ENCODE measurements at places on chromosomes 13 and 19. TPM values are rescaled to one million over a fixed set of nuclear protein-coding genes. Genes with fewer than 3 reads are reported as not detected.

Gene DCT
- not detected for total RNA-seq

DNA sequence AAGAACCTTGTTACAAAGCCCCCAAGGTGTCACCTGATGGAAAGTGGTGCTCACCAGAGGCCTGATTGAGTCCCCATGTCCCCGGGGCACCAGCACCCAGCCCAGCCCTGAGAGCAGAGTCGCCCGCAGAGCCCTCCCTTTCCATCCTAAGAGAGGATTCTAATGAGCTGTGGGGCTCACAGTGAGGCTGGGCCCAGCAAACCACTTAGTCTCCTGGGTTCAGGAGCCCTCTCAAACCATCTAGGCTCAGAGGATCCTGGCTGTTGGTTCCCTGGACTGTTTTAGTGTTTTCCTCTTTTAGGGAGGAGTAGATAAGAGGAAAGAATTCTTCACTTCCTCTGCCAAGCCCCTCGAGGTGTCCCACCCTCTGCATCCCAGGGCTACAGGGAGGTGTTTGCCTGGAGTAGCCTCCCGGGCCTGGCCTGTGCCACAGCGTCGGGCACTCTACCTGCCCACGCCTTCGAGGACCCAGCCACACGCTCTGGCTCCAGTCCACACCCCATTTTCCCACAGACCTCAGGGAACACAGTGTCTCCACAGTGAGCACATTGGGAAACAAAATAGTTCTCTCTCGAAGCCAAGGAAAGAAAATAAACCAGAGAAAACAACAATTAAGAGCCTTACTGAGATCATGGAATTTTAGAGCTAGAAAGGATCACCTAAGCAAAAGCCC is 34.4 kb downstream of the DHRS12 start:
- H3K36me3 ChIP-seq, result no peaks in the 10 kb centered on the region
- no peak for DNase-seq
- no peaks in the 10 kb centered on the region for H3K27me3 ChIP-seq

DNA sequence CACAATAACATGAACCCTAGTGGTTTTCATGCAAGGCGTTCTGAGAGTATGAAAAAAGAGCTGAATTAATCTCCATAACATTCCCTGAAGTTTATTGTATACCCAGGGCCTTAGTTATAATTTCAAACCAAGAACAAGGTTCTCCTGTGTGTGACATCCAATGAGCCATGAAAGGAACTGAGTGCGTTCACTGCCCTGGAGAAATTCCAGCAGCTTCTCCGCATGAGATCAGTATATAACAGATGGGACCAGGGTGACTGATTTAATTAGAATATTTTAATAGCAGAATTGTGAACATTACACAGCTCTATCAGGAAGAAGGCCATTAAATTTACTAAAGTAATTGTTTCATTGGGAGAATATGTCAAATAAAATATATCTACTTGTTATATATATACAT is 1190.5 kb upstream of the SLC10A2 start:
- H3K27me3 ChIP-seq, result no peaks in the 10 kb centered on the region
- DNase-seq, result no peak
- no peaks in the 10 kb centered on the region for H3K4me1 ChIP-seq

Gene ZNF93
- total RNA-seq, result 3.0 TPM

Gene VAV1
- 7.6 TPM for total RNA-seq

- no peak overlapping the region for H3K27ac ChIP-seq
- H3K4me1 ChIP-seq, result peaks cover 4% of the 10 kb centered on the region
- H3K4me3 ChIP-seq, result peak overlapping the region; percentile 82
- H3K36me3 ChIP-seq, result no peaks in the 10 kb centered on the region
- no peaks in the 10 kb centered on the region for H3K27me3 ChIP-seq
Observed at GRCh38 chr13:80336370-80336769, 4.6 kb downstream of the SPRY2 start.

Gene ERCC1
- 224 TPM for total RNA-seq

DNA sequence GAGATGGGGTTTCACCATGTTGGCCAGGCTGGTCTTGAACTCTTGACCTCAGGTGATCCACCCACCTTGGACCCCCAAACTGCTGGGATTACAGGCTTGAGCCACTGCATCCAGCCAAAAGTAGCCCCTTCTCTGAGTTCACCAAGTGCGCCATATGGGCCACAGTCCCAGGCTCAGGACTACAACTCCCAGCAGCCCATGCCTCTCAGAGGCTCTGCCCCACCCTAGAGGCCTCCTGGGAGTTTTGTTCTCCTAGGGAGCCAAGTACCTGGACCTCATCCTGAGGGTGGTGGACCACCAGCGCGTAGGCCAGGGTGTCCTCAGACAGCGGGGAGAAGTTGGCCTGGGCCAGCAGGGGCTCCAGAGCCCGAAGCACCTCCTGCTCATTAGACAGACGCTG is 18.8 kb downstream of the TMEM143 start:
- no peak overlapping the region for H3K4me3 ChIP-seq
- no peaks in the 10 kb centered on the region for H3K27me3 ChIP-seq
- no peak for DNase-seq
- no peaks in the 10 kb centered on the region for H3K36me3 ChIP-seq
- H3K4me1 ChIP-seq, result no peaks in the 10 kb centered on the region

GRCh38 chr13:26980099-26981031 is 191.2 kb downstream of the USP12 start:
- peaks cover 25% of the 10 kb centered on the region for H3K4me1 ChIP-seq
- H3K27me3 ChIP-seq, result no peaks in the 10 kb centered on the region
- DNase-seq, result no peak
- H3K36me3 ChIP-seq, result no peaks in the 10 kb centered on the region
- no peak overlapping the region for H3K27ac ChIP-seq

DNA sequence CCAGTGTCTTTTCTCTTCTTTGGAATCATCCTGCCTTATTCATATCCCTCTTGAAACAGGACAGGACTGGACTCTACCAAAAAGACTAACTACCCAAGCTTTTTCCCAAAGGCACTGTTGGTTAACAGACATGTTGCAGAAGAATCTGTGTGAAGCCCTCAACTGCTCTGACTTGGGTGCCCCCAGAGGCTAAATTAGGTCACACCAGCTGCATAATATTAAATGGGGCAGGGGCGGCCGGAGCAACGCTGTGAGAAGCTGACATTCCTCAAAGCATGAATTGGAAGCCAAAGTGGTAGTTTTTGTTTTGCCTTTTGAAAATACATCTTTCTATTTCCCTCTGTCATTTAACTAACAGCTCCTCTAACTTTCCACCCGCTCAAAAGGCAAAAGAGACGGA is 185.9 kb downstream of the LHFPL6 start:
- H3K4me3 ChIP-seq, result peak overlapping the region; percentile 66
- no peaks in the 10 kb centered on the region for H3K36me3 ChIP-seq
- H3K27me3 ChIP-seq, result no peaks in the 10 kb centered on the region

DNA sequence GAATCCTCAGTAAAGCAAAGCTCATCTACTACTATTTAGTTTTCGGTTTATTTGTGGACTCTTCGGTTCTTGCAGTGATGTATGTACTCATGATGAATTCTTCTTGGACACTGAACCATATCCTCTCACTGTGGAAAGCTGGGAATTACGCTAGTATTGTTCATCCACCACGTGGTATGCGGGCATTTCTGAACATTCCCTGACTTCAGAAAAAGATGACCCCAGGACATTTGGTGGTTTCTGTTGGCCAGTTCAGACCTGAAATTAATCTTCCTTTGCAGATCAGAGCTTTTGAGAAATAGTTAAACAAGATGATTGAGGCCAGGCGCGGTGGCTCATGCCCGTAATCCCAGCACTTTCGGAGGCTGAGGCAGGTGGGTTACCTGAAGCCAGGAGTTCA is 25.3 kb upstream of the FBN3 start:
- H3K27ac ChIP-seq, result no peak overlapping the region
- no peak overlapping the region for H3K4me3 ChIP-seq
- H3K4me1 ChIP-seq, result no peaks in the 10 kb centered on the region

Gene FAM83E
- total RNA-seq, result not detected

- no peak overlapping the region for H3K27ac ChIP-seq
- H3K4me1 ChIP-seq, result peaks cover 6% of the 10 kb centered on the region
- no peaks in the 10 kb centered on the region for H3K36me3 ChIP-seq
- no peak overlapping the region for H3K4me3 ChIP-seq
- H3K27me3 ChIP-seq, result no peaks in the 10 kb centered on the region
- no peak for DNase-seq
Observed at GRCh38 chr13:37700887-37701286, 102.3 kb upstream of the POSTN start.

DNA sequence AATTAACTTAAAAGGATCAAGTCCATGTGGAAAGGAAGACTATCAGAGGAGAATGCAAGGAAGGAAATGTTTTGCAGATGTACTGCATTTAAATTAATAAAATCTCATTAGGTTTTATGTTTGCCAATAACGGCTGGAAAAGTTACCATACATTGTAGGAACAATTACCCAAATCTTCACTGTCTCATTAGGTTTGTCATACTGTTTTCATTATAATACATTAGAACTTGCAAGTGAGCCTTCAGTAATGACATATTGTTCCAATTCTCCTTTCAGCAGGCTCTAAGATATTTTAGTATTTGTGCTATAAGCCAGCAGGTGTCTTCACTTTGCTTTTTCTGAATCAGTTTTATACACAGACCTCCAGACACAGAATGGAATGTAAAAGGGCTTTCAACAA is 661.6 kb upstream of the KLHL1 start:
- no peaks in the 10 kb centered on the region for H3K4me1 ChIP-seq
- no peak overlapping the region for H3K4me3 ChIP-seq
- DNase-seq, result no peak
- no peaks in the 10 kb centered on the region for H3K27me3 ChIP-seq
- H3K36me3 ChIP-seq, result no peaks in the 10 kb centered on the region

DNA sequence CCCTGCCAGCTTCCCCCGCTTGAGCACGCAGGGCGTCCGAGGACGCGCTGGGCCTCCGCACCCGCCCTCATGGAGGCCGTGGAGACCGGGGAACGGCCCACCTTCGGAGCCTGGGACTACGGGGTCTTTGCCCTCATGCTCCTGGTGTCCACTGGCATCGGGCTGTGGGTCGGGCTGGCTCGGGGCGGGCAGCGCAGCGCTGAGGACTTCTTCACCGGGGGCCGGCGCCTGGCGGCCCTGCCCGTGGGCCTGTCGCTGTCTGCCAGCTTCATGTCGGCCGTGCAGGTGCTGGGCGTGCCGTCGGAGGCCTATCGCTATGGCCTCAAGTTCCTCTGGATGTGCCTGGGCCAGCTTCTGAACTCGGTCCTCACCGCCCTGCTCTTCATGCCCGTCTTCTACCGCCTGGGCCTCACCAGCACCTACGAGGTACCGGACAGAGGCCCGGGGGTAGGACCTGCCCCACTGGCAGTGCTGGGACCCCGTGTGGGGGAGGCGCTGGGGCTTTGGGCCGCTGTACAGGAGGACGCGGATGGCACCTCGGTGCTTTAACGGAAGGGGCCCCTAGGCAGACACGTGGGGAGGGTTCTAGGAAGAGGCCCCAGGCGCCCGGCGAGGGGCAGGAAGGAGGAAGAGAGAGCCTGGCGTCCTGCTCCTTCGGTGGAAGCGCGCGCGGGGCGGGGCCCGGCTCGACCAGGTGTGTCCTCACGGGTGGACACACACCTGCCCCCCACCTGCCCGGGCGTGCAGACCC is 681 bp downstream of the SLC5A5 start:
- H3K27me3 ChIP-seq, result peaks cover 10% of the 10 kb centered on the region
- DNase-seq, result no peak
- H3K36me3 ChIP-seq, result no peaks in the 10 kb centered on the region
- H3K27ac ChIP-seq, result no peak overlapping the region
- H3K4me1 ChIP-seq, result peaks cover 5% of the 10 kb centered on the region

GRCh38 chr13:79522583-79522982 is 41.6 kb downstream of the NDFIP2 start:
- no peak for DNase-seq
- H3K4me1 ChIP-seq, result no peaks in the 10 kb centered on the region
- no peak overlapping the region for H3K27ac ChIP-seq
- no peaks in the 10 kb centered on the region for H3K36me3 ChIP-seq
- H3K4me3 ChIP-seq, result no peak overlapping the region
- H3K27me3 ChIP-seq, result no peaks in the 10 kb centered on the region

Gene ABHD17A
- 96.8 TPM for total RNA-seq

DNA sequence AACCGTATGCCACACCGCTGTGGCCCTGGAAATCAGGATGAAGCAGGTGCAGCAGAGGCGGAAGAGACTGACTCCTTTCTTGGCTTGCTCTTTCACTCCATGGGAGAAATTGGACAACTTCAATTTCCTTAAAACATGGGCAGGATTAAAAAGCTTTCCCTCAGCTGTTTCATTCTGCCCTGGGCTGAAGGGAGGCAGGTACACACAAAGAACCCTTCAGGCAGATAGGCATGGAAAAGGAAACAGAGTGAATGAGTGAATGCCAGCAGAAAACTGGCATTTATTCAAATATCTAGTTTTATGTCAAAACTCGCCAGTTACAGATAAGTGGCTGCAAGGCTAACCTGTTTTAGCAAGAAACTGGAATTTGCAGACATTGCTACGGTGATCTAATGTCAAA is 71.0 kb upstream of the SLC15A1 start:
- H3K4me1 ChIP-seq, result peaks cover 31% of the 10 kb centered on the region
- no peaks in the 10 kb centered on the region for H3K27me3 ChIP-seq
- H3K4me3 ChIP-seq, result no peak overlapping the region
- no peaks in the 10 kb centered on the region for H3K36me3 ChIP-seq

DNA sequence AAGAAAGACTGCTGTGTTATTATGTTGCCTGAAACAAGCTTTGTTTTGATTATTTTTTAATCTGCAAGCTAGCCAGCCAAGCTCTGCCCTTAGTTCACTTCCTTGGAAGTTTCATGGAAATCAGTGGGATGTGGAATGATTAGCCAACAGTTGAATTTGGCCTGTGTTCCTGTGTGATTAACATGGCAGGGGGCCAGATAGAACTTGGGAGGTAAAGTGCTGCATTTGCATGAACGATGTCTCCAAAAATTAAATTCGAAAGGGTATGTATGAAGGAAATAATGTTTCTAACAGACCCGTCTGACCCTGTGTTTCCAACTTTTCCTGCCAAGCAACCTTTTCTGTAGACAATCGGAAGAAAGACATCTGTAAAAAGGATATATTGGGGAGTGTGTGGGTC is 32.2 kb downstream of the UFM1 start:
- H3K4me1 ChIP-seq, result no peaks in the 10 kb centered on the region
- H3K4me3 ChIP-seq, result no peak overlapping the region
- no peaks in the 10 kb centered on the region for H3K36me3 ChIP-seq
- no peak overlapping the region for H3K27ac ChIP-seq

GRCh38 chr13:30123575-30123974 is 183.8 kb downstream of the KATNAL1 start:
- DNase-seq, result no peak
- H3K27me3 ChIP-seq, result no peaks in the 10 kb centered on the region

GRCh38 chr19:21434967-21435544 is 38.1 kb downstream of the ZNF493 start:
- peaks cover 3% of the 10 kb centered on the region for H3K4me1 ChIP-seq
- no peaks in the 10 kb centered on the region for H3K36me3 ChIP-seq
- DNase-seq, result no peak
- no peaks in the 10 kb centered on the region for H3K27me3 ChIP-seq
- peak overlapping the region; percentile 50 for H3K4me3 ChIP-seq
- peak overlapping the region; percentile 61 for H3K27ac ChIP-seq

- no peaks in the 10 kb centered on the region for H3K36me3 ChIP-seq
- H3K27ac ChIP-seq, result no peak overlapping the region
- DNase-seq, result no peak
- no peaks in the 10 kb centered on the region for H3K4me1 ChIP-seq
- H3K27me3 ChIP-seq, result no peaks in the 10 kb centered on the region
- no peak overlapping the region for H3K4me3 ChIP-seq
Observed at GRCh38 chr19:46088101-46088500, 36.4 kb downstream of the IGFL3 start.

- no peaks in the 10 kb centered on the region for H3K27me3 ChIP-seq
- no peak for DNase-seq
- peaks cover 7% of the 10 kb centered on the region for H3K4me1 ChIP-seq
- H3K27ac ChIP-seq, result no peak overlapping the region
- H3K4me3 ChIP-seq, result no peak overlapping the region
Observed at GRCh38 chr13:113275387-113275786, 21.7 kb upstream of the LAMP1 start.

Gene B3GNT8
- 4.0 TPM for total RNA-seq
